Right hindlimb (tissue), 1 donor: ENCODE measurements at places on chromosomes 6 and 20.

DNA sequence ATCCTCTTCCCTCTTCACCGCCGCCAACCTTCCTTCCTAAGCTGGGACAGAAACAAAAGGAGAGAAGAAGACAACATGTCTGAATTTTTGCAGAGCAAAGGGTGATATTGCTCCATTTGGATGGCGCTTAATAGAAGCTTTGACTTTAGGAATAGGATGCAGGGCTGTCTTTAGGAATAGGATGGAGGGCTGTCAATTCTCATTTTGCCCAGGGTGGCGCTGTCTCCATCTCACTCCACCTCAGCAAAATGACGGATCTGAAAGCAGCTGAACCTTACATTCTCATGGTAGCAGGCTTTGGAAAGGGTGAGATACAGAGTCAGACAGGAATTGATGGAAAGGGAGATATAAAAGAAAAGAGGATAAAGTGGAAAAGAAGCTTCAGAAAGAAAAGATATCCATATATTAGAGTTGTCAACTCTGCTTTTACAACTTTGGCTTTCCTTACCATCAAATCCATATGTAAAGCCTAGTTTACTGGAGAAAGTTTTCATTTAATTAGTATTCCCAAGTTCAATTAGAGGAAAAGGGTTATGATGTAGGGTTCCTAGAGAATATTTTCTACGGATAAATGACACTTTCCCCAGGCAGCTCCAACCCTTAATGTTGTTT lies 2.4 kb downstream of the MTCL3 start:
- peak; percentile 37 for DNase-seq

- DNase-seq, result no peak
Measured at GRCh38 chr6:54491431-54491830, 183.2 kb downstream of the TINAG start.

GRCh38 chr6:138007014-138007472 lies 100.2 kb downstream of the PERP start:
- no peak for DNase-seq

- DNase-seq, result no peak
Measured at GRCh38 chr20:60467771-60468170, 509.5 kb downstream of the CDH26 start.

DNA sequence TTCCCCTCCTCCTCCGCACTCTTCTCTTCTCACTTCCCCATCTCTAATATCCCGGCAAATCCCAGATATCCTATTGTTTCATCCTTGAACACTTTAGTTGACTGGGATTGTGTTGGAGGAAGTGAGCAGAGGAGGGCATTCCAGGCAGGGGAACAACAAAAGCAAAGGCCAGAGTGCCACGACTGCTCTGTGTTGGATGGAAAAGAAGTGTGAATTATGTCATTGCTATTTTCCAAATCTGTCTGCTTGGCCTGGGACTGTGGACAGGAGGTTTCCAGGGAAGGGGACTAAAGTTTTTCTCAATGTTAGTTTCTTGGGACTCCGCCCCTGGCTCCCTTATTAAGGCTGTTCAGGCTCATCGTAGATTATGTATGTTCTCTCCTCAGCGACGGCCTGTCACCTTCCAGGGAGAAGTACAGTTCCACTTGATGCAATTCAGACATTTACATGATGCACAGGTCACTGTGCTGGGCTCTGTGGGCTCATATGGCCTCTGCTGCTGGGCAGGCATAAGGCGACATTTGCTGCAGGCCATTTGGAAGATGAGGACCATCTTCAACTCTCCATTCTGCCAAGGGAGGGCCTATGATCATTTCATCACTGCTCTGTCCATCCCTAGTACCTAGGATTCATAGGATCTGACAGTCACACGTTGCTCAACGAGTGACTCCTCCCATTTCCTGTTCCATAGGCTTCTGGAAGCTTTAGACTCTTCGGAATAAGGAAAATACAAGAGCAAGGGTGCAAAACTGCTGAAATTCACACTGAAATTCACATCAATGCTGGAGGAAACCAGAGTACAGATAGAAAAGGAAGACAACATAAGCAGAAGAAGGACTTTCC lies 99.1 kb upstream of the KCNK16 start:
- DNase-seq, result no peak
